ENCODE measurements at places on chromosomes 2 and 18.

- no peak for DNase-seq
These were observed 9.5 kb upstream of the NAT8 start for GRCh38 chr2:73651591-73652230.

GRCh38 chr2:34985474-34985873 lies 1370.1 kb upstream of the CRIM1 start:
- DNase-seq: no peak

DNA sequence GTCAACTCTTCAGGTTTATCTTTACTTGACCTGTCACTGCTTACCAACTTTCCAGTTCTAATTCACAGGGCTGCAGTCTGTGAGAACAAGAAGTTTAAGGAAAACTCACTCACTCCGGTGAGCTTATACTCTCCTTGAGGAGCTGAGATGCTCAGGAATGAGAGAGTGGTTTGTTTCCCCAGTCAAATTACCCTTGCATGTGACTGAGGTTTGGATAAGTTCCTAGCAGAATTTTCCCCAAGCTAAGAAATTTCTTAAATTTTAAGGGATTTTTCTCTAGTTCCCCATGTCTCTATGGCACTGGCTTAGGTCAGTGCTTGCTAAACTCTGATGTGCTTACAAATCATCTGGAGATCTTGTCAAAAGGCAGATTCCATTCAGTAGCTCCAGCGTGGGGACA lies 12.8 kb upstream of the CCDC85A start:
- DNase-seq: no peak

DNA sequence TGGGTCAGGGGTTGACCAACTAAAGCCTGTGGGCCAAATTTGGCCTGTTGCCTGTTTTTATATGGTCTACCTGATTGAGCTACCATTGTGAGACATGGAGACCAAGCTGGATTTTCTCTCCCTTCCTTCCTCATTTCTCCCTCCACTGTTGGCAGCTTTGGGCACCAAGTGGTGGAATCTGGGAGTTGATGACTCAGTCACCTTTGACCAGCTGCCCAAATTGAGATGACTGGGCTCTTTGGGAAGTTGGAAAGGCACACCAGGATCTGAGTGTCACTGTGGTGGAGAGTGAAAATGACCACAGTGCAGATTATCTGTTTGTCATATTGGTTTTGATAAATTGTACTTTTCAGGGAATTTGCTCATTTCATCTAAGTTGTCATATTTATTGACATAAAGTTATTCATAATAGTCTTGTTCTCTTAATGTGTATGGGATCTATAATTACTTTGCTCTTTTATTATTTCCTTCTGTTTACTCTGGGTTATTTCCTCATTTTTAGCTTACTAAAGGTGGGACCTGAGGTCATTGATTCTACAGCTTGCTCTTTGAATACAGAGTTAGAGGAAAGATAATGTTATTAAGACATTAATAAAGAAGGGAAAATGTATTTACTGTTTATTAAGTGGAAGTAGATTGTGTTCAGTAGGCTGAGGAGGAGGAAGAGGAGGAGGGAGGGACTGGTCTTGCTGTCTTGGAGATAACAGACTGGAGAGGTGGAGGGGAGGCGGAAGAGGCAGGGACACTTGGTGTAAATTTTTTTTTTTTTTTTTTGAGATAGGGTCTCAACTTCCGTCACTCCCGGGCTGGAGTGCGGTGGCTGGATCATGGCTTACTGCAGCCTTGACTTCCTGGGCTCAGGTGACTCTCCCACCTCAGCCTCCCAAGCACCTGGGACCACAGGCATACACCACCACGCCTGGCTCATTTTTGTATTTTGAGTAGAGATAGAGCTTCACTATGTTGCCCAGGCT lies 31.8 kb downstream of the AGFG1 start:
- DNase-seq: peak; percentile 61

GRCh38 chr2:122078451-122078850 lies 323.0 kb downstream of the TSN start:
- DNase-seq: no peak

- no peak for DNase-seq
These were observed 212.5 kb downstream of the GBX2 start for GRCh38 chr2:235955664-235956063.

GRCh38 chr2:118728984-118729383 lies 118.5 kb downstream of the EN1 start:
- DNase-seq: no peak

GRCh38 chr2:187994464-187995331 lies 297.0 kb upstream of the GULP1 start:
- no peak for DNase-seq

DNA sequence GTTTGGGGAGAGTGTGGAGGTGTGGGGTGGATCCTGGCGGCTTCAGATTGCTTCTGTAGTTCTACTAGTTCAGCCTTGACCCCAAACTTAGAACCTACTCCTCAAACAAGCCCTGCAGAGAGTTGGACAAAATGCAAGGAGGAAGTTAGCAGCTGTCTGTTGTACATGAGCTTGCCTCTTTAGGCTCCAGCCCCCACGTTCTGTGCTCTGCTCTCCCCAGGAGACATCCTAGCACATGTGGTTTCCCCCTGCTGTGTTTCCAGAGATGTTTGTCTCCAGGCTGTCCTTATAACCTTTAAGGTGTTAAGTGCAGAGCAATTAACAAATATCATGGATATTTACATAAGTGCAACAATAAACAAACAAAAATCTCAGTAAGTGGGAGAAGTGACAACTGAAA lies 111.1 kb downstream of the ACOXL start:
- DNase-seq: no peak

GRCh38 chr2:122277956-122278355 lies 522.5 kb downstream of the TSN start:
- no peak for DNase-seq

DNA sequence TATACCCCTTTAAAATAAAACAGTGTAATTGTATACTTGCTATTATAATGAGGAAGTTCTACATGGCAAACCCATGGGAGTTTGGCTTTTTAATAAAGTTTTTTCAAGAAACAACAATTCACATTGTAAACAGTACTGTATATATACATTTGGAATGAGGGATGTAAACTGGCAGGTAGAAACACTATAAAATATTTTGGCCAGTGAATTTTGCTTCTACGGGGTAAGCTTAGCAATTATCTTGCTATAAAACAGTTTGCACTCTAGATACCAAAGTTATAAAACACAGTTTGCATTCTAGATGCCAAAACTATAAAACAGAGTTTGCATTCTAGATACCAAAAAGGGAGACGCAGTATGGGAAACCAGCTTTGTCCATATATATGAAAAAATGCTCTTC lies 16.6 kb downstream of the THUMPD2 start:
- DNase-seq: no peak

- DNase-seq: no peak
These were observed 160.6 kb downstream of the DTNA start for GRCh38 chr18:34870555-34871310.

DNA sequence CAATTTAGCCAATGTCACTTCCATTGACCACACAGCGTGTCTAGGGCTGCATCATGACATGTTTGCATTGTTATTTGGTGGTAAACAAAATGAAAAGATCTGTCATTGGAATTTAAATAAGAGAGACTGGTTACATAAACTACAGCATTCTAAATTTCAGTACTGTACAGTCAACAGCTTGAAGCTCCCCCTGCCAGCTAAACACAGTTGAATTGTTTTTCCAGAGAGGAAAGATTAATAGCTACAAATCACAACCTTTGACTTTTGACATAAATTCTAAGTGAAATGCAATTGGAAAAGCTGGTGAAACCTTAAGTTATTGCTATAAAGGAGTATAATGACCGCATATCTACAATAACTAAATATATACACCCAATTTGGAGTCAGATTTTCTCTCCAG lies 1600.0 kb upstream of the ACVR2A start:
- DNase-seq: no peak

GRCh38 chr2:27162151-27163121 lies 13.6 kb downstream of the TCF23 start:
- no peak for DNase-seq

- DNase-seq: no peak
These were observed 149.0 kb upstream of the EPC2 start for GRCh38 chr2:148495586-148495985.

GRCh38 chr2:191699341-191699945 lies 21.5 kb downstream of the NABP1 start:
- DNase-seq: no peak

- DNase-seq: no peak
These were observed 29.2 kb downstream of the EPAS1 start for GRCh38 chr2:46326231-46326980.

DNA sequence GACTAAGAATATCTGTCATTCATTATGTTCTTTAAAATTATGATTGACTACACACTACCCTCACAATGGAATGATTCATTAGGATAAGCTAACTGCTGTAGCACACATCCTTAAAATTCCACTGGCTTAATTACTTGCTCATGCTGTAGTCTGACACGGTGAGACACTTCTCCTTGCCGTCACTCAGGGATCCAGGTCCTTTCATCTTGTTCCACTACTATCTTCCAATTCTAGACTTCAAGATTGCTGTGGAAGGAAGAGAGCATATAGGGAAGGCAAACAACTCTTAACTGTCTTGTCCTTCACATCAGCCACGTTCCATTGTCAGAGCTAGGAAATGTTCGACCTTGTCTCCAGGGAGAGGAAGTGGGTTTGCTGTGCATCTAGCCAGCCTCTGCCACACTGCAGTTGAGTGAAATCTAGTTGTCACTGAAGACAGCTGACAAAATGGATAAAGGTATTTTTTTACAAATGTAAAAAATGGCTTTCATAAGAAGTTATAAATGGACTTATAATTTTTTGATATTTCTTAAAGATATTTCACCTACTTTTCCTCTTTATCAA lies 30.1 kb downstream of the GREB1L start:
- no peak for DNase-seq

GRCh38 chr18:63936932-63937393 lies 12.1 kb upstream of the HMSD start:
- DNase-seq: no peak

- DNase-seq: no peak
These were observed 17.0 kb downstream of the FABP1 start for GRCh38 chr2:88110830-88111229.

- no peak for DNase-seq
These were observed 27.8 kb downstream of the MTX2 start for GRCh38 chr2:176297067-176297466.

DNA sequence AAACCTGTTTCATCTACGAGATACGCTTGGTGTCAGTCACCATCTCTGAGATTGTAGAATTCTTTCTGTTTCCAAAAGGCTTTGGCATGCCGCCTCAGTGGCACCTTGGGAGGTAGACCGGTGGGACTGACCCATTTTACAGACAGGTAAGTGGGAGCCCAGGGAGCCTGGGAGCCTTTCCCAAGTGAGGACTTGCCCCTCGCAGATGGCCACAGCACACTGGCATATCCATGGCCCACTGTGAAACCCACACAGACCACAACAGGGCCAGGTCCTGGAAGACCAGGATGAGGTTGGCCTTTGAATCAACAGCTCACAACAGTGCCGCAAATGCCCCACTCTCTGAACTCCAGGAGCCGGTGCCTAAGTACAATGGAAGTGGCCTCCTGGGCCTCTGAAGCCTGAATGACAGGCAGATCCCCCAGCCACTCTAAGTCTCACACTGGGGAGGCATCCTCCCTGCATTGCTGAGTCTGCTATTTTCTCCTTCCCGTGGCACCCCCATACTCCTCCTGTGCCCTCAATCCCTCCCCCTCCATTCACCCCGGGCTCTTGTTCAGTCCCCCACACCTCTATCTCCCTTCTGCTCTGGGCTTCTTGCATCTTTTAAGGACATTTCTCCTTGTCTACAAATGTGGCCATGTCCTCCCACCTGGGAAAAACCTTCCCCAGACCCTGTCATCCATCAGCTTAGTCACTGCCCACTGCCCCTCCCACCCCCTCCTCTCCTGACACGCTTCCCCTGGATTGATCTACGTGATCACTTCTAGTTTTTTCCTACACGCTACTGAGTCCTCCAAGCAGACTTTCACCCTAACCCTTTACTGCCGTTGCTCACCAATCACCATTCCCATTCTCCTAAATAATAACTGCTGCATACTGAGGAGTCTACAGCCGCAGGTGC lies 26.2 kb downstream of the CENPA start:
- DNase-seq: no peak

GRCh38 chr2:52976143-52976949 lies 791.3 kb upstream of the CHAC2 start:
- DNase-seq: peak; percentile 32

- DNase-seq: no peak
These were observed at the start of gene FEV for GRCh38 chr2:218985021-218985324. Gene FEV (minus strand): TSS chr2:218985184. CDS start chr2:218985075, 109 bp downstream.

- DNase-seq: peak; percentile 15
These were observed 21.2 kb upstream of the NAB1 start for GRCh38 chr2:190627448-190628412.

DNA sequence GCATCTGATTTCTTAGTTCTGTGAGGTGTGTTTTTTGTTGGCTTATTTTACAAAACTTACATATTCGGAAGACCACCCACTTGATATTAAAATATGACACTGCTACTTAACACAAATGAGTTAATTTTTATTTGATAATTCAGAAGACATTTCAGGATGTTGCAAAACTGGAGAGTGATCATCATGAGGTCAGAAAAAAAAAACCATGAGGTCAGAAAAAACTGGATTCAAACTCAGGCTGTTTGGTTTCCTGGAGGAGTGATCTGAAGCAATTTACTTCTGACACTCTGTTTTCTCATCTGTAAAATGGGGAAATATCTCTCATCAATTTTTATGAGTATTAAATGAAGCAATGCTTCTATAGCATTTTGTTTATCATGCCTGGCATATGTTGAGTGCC lies 1.8 kb upstream of the CCBE1 start:
- DNase-seq: no peak

DNA sequence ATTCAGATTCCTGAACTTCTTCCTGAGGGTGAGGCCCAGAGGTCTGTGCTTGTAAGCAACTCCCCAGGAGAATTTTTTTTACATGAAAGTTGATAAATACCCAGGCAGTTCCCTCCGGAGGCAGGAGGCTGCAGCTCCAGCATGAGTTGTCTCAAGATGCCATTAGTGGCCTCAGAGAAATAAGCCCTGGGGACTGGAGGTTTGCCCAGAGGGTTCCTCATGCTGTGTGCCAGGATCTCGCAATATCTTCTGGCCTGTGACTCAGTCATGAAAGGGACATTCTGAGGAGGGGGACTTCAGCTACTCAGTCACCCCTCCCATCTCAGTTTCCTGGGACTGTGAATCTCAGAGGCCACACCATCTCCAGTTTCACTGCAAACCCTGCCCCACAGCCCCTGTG lies 49.9 kb downstream of the LYPD1 start:
- DNase-seq: peak; percentile 53

- DNase-seq: no peak
These were observed 417.2 kb downstream of the CDH7 start for GRCh38 chr18:66167829-66168684.

- DNase-seq: no peak
These were observed 60.9 kb upstream of the KLF7 start for GRCh38 chr2:207226671-207227061.
